ENCODE measurements at places on chromosomes 13 and 19. TPM values are rescaled to one million over a fixed set of nuclear protein-coding genes. Genes with fewer than 3 reads are reported as not detected.

CATSPERD gene
- not detected for total RNA-seq

PPP2R1A gene
- total RNA-seq, result 231 TPM

GRIK5 gene
- 1.7 TPM for total RNA-seq

ATP8A2 gene
- total RNA-seq, result 0.39 TPM

KLK1 gene
- 2.4 TPM for total RNA-seq

ATXN8OS gene
- total RNA-seq, result not detected

LHFPL6 gene
- 1.2 TPM for total RNA-seq

ZNF491 gene
- total RNA-seq, result 1.2 TPM

SMIM24 gene
- 0.49 TPM for total RNA-seq

FUT1 gene
- 0.32 TPM for total RNA-seq

CYP4F2 gene
- not detected for total RNA-seq

RNF113B gene
- not detected for total RNA-seq

KRTDAP gene
- not detected for total RNA-seq

TEX26 gene
- not detected for total RNA-seq

ZNF415 gene
- total RNA-seq, result 3.2 TPM

ZNF77 gene
- 4.8 TPM for total RNA-seq

ZNF865 gene
- 12.1 TPM for total RNA-seq

WDR87 gene
- not detected for total RNA-seq

LRRC4B gene
- not detected for total RNA-seq

PGLYRP1 gene
- not detected for total RNA-seq

CEBPA gene
- total RNA-seq, result not detected

SHISA7 gene
- not detected for total RNA-seq

WDR88 gene
- total RNA-seq, result not detected

ZNF548 gene
- total RNA-seq, result 15.1 TPM

APC2 gene
- total RNA-seq, result 0.09 TPM

PRSS57 gene
- not detected for total RNA-seq
